Activated B cell treated with CpG ODN at 0.5 μM for 24 hours (primary cell): ENCODE measurements at places on chromosomes 1 and 21.

DNA sequence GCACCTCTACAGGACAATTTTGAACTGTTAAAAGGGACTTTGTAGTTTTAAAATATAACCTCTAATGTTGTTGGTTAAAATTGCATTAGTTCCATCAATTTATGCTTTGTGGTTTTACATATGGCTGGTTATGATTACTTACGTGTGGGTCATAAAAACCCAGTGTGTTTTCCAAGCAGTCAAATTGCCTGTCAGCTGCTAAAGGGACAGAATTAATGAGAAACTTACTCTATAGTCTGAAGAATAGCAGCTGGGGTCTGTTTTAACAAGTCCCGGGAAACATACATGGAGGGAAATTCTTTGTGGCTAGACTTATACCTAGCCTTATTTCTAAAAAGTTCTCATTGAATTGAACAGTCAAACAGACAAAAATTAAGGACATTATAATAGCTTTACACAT lies 820.9 kb upstream of the ADGRL4 start:
- no peaks in the 10 kb centered on the region for H3K36me3 ChIP-seq
- H3K27ac ChIP-seq: no peak overlapping the region
- no peaks in the 10 kb centered on the region for H3K27me3 ChIP-seq
- no peak overlapping the region for H3K4me3 ChIP-seq
- no peaks in the 10 kb centered on the region for H3K4me1 ChIP-seq

GRCh38 chr1:151246786-151247185 lies 7.7 kb upstream of the PSMD4 start:
- peaks cover 3% of the 10 kb centered on the region for H3K4me1 ChIP-seq
- H3K36me3 ChIP-seq: peaks cover 73% of the 10 kb centered on the region
- no peak overlapping the region for H3K27ac ChIP-seq
- H3K27me3 ChIP-seq: no peaks in the 10 kb centered on the region

DNA sequence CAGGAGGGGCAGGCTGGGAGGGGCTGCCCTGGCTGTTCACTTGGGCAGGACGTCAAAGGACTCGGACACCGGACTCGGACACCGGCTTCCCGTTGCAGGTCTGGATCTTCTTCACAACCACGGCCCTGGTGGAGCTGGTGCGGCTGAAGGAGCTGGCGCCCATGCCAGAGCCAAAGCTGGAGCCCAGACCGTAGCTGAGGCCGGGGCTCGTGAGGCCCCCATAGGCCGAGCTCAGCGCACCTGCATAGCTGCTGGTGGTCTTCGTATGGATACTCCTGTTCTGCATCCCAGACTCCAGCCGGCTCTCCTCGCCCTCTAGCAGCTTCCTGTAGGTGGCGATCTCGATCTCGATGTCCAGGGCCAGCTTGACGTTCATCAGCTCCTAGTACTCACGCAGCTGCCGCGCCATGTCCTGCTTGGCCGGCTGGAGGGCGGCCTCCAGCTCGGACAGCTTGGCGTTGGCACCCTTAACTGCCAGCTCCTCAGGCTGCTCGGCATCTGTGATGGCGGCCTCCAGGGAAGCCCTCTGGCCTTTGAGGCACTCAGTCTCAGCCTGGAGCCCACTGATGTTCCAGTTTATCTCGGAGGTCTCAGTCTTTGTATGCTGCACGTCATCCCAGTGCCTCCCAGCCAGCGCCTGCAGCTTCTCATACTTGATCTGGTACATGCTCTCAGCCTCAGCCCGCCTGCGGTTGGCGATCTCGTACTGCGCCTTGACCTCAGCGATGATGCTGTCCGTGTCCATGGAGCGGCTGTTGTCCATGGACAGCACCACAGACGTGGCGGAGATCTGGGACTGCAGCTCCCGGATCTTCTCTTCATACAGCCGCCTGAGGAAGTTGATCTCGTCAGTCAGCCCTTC lies 15.1 kb upstream of the KLF17 start:
- no peaks in the 10 kb centered on the region for H3K36me3 ChIP-seq
- DNase-seq: no peak

GRCh38 chr21:42031816-42032215 lies 21.7 kb upstream of the ZBTB21 start:
- H3K27me3 ChIP-seq: no peaks in the 10 kb centered on the region
- DNase-seq: no peak
- H3K36me3 ChIP-seq: no peaks in the 10 kb centered on the region
- no peak overlapping the region for H3K27ac ChIP-seq

GRCh38 chr1:85180869-85181268 lies 19.9 kb downstream of the SYDE2 start:
- no peaks in the 10 kb centered on the region for H3K4me1 ChIP-seq
- no peak for DNase-seq
- peaks cover 2% of the 10 kb centered on the region for H3K27me3 ChIP-seq

- no peak overlapping the region for H3K4me3 ChIP-seq
- H3K27ac ChIP-seq: no peak overlapping the region
- H3K36me3 ChIP-seq: peaks cover 54% of the 10 kb centered on the region
- no peak for DNase-seq
- H3K4me1 ChIP-seq: peaks cover 6% of the 10 kb centered on the region
Measured at GRCh38 chr1:161954050-161954449, 69.6 kb downstream of the OLFML2B start.
